SJSA1 (cell line): ENCODE measurements at places on chromosomes 1 and 21. TPM values are rescaled to one million over a fixed set of nuclear protein-coding genes. Genes with fewer than 3 reads are reported as not detected.

ABCG1 gene
- 4.5 and 11.5 TPM in 2 replicates for total RNA-seq

LAPTM5 gene
- total RNA-seq = not detected in 2 replicates

LYST gene
- 4.1 and 8.1 TPM in 2 replicates for total RNA-seq

GPR25 gene
- total RNA-seq = not detected in 2 replicates

ACAP3 gene
- total RNA-seq = 41.1 and 44.8 TPM in 2 replicates

SFN gene
- total RNA-seq = 0.47 TPM in 1 of 2 replicates, not detected in the other

TPTE gene
- total RNA-seq = not detected in 2 replicates

CLCA4 gene
- total RNA-seq = not detected in 2 replicates

FRRS1 gene
- total RNA-seq = 4.0 and 11.4 TPM in 2 replicates

CASQ1 gene
- total RNA-seq = not detected in 2 replicates

LORICRIN gene
- not detected in 2 replicates for total RNA-seq

RNASEL gene
- 8.8 and 11.5 TPM in 2 replicates for total RNA-seq

HRNR gene
- total RNA-seq = 0.03 TPM in 1 of 2 replicates, not detected in the other

TRIM62 gene
- total RNA-seq = 4.1 and 6.2 TPM in 2 replicates

SEMA6C gene
- total RNA-seq = 0.06 and 1.1 TPM in 2 replicates

SH2D5 gene
- 0.82 and 5.3 TPM in 2 replicates for total RNA-seq

SELENOF gene
- 309 and 313 TPM in 2 replicates for total RNA-seq

MT1HL1 gene
- not detected in 2 replicates for total RNA-seq

LHX8 gene
- total RNA-seq = 20.5 and 32.2 TPM in 2 replicates

ODF2L gene
- 13.8 and 17.0 TPM in 2 replicates for total RNA-seq

MX1 gene
- total RNA-seq = 6.6 and 9.1 TPM in 2 replicates

PKP1 gene
- total RNA-seq = not detected in 2 replicates

REN gene
- total RNA-seq = not detected in 2 replicates

HSD3B2 gene
- total RNA-seq = not detected in 2 replicates
